Prostate gland (tissue), 2 donors: ENCODE measurements at places on chromosomes 4 and X.

GRCh38 chrX:43835559-43835958 lies 46.7 kb downstream of the MAOB start:
- H3K27ac ChIP-seq: no peak overlapping the region
- no peaks in the 10 kb centered on the region for H3K36me3 ChIP-seq
- no peaks in the 10 kb centered on the region for H3K4me1 ChIP-seq

GRCh38 chr4:145487631-145488030 lies 6.0 kb downstream of the SMAD1 start:
- H3K27me3 ChIP-seq: no peaks in the 10 kb centered on the region
- H3K4me3 ChIP-seq: no peak overlapping the region
- no peak for DNase-seq
- H3K36me3 ChIP-seq: no peaks in the 10 kb centered on the region
- no peak overlapping the region for H3K27ac ChIP-seq
- no peaks in the 10 kb centered on the region for H3K4me1 ChIP-seq

- H3K36me3 ChIP-seq: no peaks in the 10 kb centered on the region
- H3K27me3 ChIP-seq: no peaks in the 10 kb centered on the region
- peak; percentile 75 for DNase-seq
- peaks cover 7% of the 10 kb centered on the region for H3K4me1 ChIP-seq
- H3K4me3 ChIP-seq: no peak overlapping the region
These were observed 76.4 kb downstream of the EGF start for GRCh38 chr4:109989044-109989443.

DNA sequence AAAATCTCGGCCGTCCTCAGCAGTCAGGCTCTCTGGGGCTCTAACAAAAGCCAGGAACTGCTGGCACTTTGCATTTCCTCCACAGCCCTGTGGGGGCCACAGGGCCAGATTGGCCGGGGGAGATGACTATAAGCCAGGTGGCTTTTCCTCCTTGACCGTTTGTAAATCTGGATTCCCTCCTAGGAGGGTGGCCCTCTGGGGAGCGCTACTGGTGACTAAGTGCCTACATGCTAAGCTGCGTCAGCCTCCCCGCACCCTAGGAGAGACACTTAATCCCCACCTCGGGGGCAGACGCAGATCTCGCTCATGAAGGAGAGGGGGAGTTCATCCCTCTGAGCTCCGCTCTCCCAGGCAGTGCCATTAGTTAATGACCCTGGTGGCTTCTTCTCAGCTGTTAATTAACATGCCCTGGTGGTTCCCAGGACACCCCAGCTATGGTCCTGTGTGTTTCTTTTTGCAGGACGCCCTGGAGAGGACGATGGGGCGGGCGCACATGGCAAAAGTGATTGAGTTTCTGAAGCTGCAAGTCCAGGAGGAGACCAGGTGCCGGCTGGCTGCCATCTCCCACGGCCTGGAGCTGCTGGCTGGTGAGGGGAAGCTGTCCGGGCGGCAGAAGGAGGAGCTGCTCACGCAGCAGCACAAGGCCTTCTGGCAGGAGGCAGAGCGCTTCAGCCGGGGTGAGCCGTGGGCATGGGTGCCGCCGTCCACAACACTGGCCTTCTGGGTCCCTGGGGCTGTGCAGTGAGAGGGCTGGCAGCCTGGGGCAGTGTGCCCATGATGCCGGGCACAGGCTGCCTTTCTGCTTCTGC lies 41.6 kb downstream of the EVC start:
- no peaks in the 10 kb centered on the region for H3K36me3 ChIP-seq
- H3K27ac ChIP-seq: no peak overlapping the region
- DNase-seq: no peak
- no peaks in the 10 kb centered on the region for H3K4me1 ChIP-seq

DNA sequence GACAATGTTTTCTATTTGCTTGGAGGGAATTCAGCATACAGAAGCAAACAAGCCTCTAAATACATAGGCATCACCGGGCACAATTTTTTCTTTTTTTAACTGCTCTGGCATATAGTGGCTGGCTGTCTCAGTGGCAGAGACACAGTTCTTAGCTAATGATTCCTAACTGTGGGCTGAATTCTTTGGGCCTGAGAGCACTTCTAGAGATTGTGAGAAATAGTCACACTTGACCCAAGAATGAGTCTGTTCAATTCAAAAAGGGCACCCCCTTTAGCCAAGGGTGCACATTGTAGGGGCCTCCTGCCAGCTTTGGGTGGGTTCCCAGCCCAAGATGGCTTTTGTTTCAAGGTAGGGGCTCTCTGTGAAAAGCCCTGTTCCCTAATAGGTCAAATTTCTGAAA lies 345.7 kb downstream of the ARHGAP10 start:
- no peaks in the 10 kb centered on the region for H3K36me3 ChIP-seq
- no peaks in the 10 kb centered on the region for H3K4me1 ChIP-seq
- H3K27me3 ChIP-seq: no peaks in the 10 kb centered on the region
- DNase-seq: no peak
- H3K4me3 ChIP-seq: no peak overlapping the region
- H3K27ac ChIP-seq: no peak overlapping the region

GRCh38 chrX:24498181-24498580 lies 33.1 kb downstream of the PDK3 start:
- H3K36me3 ChIP-seq: no peaks in the 10 kb centered on the region
- H3K27ac ChIP-seq: no peak overlapping the region
- no peak overlapping the region for H3K4me3 ChIP-seq
- no peaks in the 10 kb centered on the region for H3K4me1 ChIP-seq

GRCh38 chr4:34365946-34366345 lies 1878.4 kb downstream of the ARAP2 start:
- H3K4me3 ChIP-seq: no peak overlapping the region
- H3K27ac ChIP-seq: no peak overlapping the region
- H3K4me1 ChIP-seq: no peaks in the 10 kb centered on the region
- no peaks in the 10 kb centered on the region for H3K27me3 ChIP-seq
- H3K36me3 ChIP-seq: no peaks in the 10 kb centered on the region

DNA sequence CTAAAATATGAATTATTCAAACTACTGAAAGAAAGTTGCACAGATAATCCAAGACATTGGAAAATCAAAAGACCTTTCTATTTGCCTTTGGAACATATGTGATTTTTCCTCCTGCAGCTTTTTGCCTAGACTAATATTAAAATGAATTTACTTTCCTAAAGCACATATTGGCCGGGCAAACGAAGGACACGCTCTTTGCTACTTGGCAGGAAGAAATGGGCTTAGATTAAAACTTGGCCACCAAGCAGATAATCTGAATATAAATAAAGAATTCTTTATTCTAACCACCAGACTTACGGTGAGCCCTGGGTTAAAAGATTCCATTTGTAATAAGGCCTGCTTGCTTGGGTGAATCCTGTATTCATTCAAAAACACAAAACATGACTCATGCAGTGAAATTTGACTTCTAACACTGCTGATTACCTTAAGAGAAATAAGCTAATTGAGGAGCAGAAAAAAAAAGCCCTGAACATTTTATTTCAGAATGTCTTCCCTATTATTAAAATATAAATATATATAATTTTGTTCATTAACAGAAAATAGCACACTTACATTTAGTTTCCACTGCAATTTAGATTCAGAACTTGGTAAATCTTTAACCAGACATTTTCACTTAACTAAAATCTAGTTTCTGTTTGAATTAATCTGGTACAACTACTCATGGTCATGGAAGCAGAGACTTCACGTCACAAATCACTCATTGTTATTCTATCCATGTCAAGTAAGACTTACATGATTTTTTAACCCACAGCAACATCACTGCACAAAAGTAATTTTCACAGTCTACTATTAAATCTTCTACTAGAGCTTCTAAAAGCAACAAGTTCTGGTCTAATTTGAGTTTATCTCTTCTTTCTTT lies 116.1 kb upstream of the PLAC1 start:
- no peak for DNase-seq
- no peak overlapping the region for H3K4me3 ChIP-seq
- no peaks in the 10 kb centered on the region for H3K4me1 ChIP-seq
- no peak overlapping the region for H3K27ac ChIP-seq
- no peaks in the 10 kb centered on the region for H3K27me3 ChIP-seq

- no peak overlapping the region for H3K4me3 ChIP-seq
- no peak for DNase-seq
- H3K4me1 ChIP-seq: no peaks in the 10 kb centered on the region
- no peaks in the 10 kb centered on the region for H3K36me3 ChIP-seq
- no peak overlapping the region for H3K27ac ChIP-seq
These were observed 287.9 kb upstream of the PUDP start for GRCh38 chrX:7435822-7436221.

DNA sequence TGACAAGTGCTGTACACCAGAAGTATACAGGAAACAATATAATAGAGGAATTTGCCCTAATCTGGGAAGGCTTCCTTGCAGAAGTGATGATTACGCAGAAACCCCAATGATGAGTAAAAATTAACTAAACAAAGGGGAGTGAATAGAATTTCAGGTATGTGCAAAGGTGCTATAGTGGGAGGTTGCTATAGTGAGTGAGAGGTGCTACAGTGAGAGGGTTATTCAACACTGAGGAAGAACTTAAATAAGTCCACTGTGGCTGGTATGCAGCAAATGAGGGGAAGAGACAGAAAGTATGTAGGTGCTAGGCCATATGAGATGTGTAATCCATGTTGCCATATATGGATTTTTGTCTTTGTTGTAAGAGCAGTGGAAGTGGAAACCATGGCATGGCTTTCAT lies 69.5 kb downstream of the TRIM2 start:
- H3K4me1 ChIP-seq: peaks cover 13% of the 10 kb centered on the region
- H3K36me3 ChIP-seq: no peaks in the 10 kb centered on the region
- no peaks in the 10 kb centered on the region for H3K27me3 ChIP-seq
- no peak for DNase-seq
- no peak overlapping the region for H3K4me3 ChIP-seq

DNA sequence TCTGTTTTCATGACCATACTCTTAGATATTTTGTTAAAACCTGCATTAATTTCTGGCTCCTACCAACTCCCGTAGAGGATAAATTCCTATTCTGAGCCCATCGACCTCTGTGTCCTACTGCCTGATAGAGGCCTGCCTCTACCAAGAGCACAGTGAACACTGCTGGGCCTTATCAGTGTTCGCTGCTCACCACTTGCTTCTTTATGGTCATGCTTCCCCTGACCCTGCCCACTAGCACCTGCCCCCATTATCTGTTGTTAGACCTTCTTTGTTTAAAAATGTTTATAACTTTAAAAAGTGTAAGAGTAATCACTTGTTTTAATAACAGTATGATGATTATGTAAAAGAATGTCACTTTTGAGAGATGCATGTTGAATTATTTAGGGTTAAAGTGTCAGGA lies 6.1 kb downstream of the DAPP1 start:
- no peak overlapping the region for H3K27ac ChIP-seq
- H3K36me3 ChIP-seq: no peaks in the 10 kb centered on the region
- H3K4me1 ChIP-seq: no peaks in the 10 kb centered on the region
- DNase-seq: no peak
- no peak overlapping the region for H3K4me3 ChIP-seq
- H3K27me3 ChIP-seq: no peaks in the 10 kb centered on the region

- no peak overlapping the region for H3K27ac ChIP-seq
- DNase-seq: no peak
These were observed 4.3 kb downstream of the ZXDB start for GRCh38 chrX:57596109-57596508.

DNA sequence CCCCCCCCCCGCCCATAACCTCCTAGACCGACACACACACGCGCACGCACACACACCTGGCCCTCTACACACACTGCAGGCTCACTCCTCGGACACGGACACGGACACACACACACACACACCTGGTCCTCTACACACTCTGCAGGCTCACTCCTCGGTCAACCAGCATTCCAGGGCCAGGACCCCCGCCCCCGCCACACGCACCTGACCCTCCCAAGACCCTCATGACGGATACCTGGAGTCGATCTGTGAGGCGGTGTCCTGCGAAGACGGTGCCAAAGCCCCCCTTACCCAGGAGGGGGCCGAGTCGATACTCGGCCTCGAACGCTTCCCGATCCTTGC lies 552 bp downstream of the PIM2 start:
- H3K36me3 ChIP-seq: no peaks in the 10 kb centered on the region
- peak overlapping the region; percentile 84 for H3K27ac ChIP-seq
- H3K4me3 ChIP-seq: peak overlapping the region; percentile 53
- H3K4me1 ChIP-seq: no peaks in the 10 kb centered on the region
- no peaks in the 10 kb centered on the region for H3K27me3 ChIP-seq

GRCh38 chr4:16160457-16160856 lies 65.8 kb downstream of the TAPT1 start:
- no peaks in the 10 kb centered on the region for H3K36me3 ChIP-seq
- no peak overlapping the region for H3K4me3 ChIP-seq
- no peaks in the 10 kb centered on the region for H3K4me1 ChIP-seq
- H3K27me3 ChIP-seq: no peaks in the 10 kb centered on the region

- DNase-seq: no peak
- H3K4me3 ChIP-seq: no peak overlapping the region
- no peaks in the 10 kb centered on the region for H3K27me3 ChIP-seq
- H3K27ac ChIP-seq: no peak overlapping the region
- H3K4me1 ChIP-seq: no peaks in the 10 kb centered on the region
- no peaks in the 10 kb centered on the region for H3K36me3 ChIP-seq
These were observed 23.7 kb downstream of the PLP1 start for GRCh38 chrX:103800318-103800717.

DNA sequence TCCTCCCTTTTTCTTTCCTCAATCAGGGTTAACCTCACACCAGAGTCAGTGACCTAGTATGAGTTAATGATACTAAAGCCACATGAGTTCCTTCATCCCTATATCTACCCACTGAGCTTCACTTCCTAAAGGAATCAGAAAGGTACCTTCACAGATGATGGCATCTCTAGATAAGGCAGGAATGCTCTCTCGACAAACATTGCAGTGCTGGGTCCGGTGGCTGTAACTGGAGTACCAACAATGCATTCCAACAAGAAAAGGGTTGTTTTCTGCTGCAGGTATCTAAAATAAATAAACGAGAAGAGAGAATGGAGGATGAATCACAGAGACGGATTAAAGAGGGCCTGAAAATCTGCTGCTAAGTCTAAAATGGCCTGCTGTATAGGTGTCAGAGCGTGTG lies 66.7 kb downstream of the DGKK start:
- DNase-seq: no peak
- H3K4me1 ChIP-seq: no peaks in the 10 kb centered on the region
- H3K36me3 ChIP-seq: no peaks in the 10 kb centered on the region
- no peak overlapping the region for H3K27ac ChIP-seq
- no peak overlapping the region for H3K4me3 ChIP-seq

DNA sequence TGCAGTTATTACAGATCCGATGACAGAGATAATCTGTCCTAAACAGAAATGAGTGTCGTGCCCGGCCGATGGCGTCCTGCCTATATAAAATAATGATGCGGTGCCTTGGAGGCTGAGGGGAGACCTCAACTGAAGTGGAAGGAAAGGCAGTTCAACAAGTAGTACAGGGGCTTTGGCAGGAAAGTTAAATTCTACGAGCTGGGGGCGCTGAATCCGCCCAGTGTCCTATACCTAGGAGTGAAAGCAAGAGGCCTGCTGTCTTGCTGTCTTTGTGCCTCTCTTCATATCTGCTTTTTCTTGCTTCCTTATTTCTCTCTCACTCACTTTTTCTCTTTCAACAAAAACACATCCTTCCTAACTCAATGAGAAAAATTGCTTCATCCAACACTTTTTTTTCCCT lies 82.2 kb upstream of the PRPS2 start:
- H3K4me1 ChIP-seq: no peaks in the 10 kb centered on the region
- H3K27me3 ChIP-seq: no peaks in the 10 kb centered on the region
- DNase-seq: no peak

GRCh38 chr4:2787230-2788100 lies 5.4 kb upstream of the SH3BP2 start:
- H3K4me1 ChIP-seq: no peaks in the 10 kb centered on the region
- no peak overlapping the region for H3K27ac ChIP-seq
- no peak overlapping the region for H3K4me3 ChIP-seq
- H3K36me3 ChIP-seq: no peaks in the 10 kb centered on the region
- no peaks in the 10 kb centered on the region for H3K27me3 ChIP-seq
- DNase-seq: no peak
